ENCODE measurements at places on chromosomes 16 and 17.
A peak's percentile ranks its signal among the peaks of the same experiment; 100 is the strongest.

GRCh38 chr17:79050551-79050950 lies 24.1 kb upstream of the ENGASE start:
- no peak for DNase-seq

GRCh38 chr16:63703612-63704011 lies 1418.3 kb downstream of the CDH11 start:
- DNase-seq: no peak

GRCh38 chr16:85291302-85292148 lies 179.3 kb upstream of the CIBAR2 start:
- no peak for DNase-seq

- DNase-seq: no peak
Measured at GRCh38 chr16:1575578-1575977, 36.3 kb downstream of the IFT140 start.

DNA sequence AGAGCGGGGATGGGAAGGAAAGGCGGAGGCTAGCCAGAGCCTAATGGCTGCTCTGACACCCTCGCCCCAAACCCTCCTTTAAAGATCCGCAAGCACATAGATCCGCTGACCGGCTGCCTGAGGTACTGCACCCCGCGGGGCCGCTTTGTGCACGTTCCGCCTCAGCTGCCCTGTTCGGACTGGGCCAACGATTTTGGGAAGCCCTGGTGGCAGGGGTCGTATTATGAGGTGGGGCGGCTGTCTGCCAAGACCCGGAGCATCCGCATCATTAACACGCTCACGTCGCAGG lies 663 bp downstream of the CYB5D1 start:
- DNase-seq: no peak

GRCh38 chr17:72971226-72971880 lies 121.1 kb downstream of the SLC39A11 start:
- DNase-seq: no peak

DNA sequence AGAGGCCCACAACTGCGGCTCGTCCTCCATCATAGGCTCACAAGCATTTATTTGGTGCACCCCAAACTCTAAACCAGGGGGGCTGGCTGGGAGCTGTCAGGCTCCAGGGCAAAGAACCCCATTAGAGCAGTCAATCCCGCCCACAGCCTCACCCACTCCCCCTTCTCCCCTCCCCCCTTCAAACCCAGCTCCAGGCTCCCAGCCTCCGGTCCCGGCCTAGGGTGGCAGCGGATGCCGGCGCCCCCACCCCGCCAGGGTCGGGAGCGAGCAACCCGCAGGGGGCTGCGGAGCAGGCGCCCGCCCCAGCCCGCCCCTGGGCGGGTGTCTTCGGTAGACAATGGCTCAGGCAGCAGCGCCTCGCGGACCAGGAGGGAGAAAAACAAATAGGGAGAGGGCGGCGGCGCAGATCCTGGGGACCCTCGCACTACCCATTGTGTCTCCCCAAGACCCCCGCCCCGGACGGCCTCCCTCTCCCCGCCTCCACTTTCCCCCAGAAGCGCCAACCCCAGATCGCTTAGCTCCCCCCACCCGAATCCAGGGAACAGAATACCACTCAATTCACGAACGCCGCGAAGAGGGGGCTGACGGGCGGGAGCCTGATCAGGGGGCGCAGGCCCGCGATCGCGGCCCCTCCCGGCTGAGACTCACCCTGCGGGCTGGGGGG lies 572 bp downstream of the FAM171A2 start:
- DNase-seq: no peak

DNA sequence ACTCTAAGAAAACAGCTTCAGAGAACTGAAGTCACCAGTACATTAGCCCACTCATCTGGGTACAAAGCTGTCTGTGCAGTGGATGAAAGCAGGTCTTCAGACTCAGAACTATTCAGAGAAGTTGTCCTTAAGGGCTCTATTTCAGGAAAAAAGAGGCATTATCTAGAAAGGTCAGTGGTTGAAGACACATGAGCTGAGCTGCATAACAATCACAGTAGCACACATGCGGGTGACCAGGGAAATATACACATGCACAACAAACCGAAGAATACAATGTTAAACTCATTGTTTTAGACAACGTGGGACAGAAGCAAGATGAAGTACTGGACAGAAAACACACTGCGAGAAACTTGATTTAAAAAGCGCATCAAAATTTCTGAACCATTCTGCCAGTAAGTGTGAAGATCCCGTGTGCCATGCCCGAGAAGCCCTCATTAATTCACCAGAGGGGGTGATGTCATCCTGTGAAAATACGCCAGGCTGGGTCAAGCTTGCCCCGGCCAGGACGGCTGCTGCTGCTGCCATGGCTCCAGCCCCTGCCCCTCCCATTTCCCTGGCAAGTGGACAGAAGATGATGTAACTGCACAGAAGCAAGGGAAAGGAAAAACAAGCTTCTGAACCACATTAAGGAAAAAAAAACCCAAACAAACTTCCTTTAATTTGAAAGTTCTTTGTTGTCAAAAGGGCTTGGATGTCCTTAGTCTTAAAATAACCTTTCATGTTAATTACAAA lies 10.1 kb downstream of the DYNC1LI2 start:
- DNase-seq: peak; percentile 73

DNA sequence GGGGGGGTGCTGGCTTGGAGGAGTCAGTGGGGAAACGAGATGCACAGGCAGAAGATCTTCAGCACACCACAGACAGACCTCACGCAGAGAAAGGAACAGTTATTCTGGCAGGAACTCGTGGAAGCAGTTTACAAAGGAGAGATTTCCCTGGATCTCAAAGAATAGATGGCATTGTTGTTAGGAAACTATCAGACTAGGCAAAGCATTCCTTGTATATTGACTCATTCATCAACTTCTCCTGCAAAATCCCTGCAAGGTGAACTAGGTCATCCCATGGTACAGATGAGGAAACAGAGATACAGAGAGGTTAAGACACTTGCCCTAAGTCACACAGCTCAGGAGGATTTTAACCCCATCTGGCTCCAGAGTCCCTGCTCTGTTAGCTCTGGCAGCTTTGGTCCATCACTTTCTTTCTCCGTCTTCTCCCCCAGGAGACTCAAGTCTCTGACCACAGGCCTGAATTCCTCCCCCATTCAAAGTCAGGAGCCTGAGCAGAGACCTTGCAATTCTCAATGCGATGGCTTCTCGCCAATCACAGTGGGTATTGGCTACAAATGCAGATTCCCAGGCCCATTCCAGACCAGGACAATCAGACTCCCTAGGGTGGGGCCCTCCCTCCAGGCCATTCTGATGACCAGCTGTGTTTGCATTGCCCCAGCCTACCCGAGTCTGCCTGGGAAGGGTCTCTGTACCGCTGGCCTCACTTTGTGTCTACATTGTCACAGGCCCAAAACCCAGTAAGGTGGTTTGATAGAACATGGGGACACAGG lies 56.4 kb downstream of the LITAF start:
- no peak for DNase-seq

DNA sequence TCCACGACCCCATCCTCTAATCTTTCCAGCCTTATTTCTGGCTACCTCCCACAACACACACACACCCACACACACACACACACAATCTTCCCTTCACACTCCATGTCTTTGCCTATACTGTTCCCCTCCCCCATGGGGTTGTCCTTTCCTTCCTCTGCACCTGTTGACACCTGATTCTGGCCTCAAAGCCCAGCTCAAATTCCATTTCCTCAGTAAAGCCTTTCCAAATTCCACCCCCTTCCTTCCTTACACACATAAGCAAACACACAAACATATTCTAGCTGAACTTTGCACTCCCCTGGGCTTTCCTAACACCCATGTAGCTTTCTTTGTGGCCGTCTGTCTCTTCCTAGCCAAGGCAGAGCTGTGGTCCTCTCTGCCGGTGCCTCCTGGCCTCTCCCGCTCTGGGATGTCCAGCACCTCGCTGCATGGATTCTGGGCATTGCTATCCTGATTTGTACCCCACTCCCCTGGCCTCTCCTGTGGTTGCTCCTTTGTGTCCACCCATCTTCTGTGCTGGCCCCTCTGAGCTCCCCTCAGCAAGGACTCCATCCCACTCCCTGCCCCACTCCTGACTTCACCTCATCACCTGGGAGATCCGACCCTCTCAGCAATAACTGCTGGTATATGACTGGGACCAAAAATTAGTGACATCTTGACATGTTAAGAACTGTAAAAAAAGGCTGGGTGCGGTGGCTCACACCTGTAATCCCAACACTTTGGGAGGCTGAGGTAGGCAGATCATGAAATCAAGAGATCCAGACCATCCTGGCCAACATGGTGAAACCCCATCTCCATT lies 8.4 kb upstream of the SRCIN1 start:
- no peak for DNase-seq

GRCh38 chr17:39097150-39097519 lies 54.3 kb downstream of the PLXDC1 start:
- no peak for DNase-seq

- DNase-seq: no peak
Measured at GRCh38 chr17:72972263-72972951, 120.1 kb downstream of the SLC39A11 start.

GRCh38 chr16:89869911-89870310 lies 3.5 kb upstream of the TCF25 start:
- no peak for DNase-seq

- DNase-seq: no peak
Measured at GRCh38 chr16:69880640-69881133, 70.4 kb upstream of the CLEC18A start.

GRCh38 chr16:26889740-26890139 lies 177.0 kb upstream of the C16orf82 start:
- no peak for DNase-seq

DNA sequence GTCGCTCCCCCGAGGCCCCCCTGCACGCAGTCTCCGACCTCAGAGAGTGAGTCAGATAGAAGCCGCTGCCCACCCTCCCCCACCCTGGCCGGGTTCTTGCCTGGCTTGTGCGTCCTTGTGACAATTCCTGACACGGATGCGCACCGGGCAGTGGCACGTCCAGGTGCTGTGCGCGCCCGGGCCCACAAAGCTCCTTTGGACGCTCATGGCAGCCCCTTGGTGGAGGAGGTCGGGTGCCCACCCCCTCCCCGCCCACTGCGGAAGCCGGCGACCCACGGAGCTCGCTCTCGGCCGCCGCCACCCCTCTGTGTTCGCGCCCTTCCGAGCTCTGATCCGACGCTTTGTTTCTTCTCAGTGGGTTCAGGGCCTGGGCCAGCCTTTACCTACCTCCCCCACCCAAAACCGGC lies 662 bp upstream of the TUBB3 start:
- DNase-seq: peak; percentile 88

- DNase-seq: no peak
Measured at GRCh38 chr17:63949576-63950250, 17.6 kb upstream of the CD79B start.

DNA sequence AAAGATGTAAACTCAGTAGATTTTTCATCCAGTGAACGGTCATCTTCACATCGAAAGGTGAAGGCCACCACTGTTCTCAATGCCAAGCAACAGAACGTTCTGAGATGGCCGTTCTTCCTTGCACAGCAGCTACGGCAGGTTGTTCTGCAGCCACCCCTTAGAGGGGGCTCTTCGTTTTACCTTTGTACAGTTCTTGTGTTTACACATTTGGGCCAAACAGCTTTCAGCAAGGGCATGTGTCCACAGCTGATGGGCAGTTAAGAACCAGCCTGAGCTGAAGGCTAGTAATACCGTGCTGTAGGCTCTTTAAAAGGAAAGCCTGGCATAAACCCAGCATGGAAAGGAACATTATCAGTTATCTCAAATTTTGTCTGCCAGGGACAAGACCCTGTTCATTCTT lies 15.9 kb downstream of the PLD6 start:
- no peak for DNase-seq

DNA sequence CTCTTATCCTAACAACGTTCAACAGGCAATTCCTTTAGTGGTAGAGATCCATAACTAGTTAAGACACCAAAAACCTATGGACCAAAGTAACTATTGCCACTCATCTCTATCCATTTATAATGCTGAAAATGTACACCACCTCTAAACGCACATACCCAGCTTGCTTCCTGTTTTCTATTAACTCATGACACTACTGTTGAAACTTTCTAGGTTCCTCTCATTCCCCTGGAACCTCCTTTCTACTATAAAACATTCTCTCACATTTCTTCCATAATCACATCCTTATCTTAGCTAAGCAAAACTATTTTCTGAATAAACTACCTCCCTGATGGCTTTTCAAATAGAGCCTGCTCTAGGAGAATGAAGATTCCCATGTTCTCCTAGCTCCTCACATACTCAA lies 42.9 kb upstream of the KSR1 start:
- no peak for DNase-seq

GRCh38 chr17:2721603-2722002 lies 10.0 kb upstream of the CLUH start:
- no peak for DNase-seq

- no peak for DNase-seq
Measured at GRCh38 chr17:17718251-17718650, 37.0 kb downstream of the RAI1 start.

DNA sequence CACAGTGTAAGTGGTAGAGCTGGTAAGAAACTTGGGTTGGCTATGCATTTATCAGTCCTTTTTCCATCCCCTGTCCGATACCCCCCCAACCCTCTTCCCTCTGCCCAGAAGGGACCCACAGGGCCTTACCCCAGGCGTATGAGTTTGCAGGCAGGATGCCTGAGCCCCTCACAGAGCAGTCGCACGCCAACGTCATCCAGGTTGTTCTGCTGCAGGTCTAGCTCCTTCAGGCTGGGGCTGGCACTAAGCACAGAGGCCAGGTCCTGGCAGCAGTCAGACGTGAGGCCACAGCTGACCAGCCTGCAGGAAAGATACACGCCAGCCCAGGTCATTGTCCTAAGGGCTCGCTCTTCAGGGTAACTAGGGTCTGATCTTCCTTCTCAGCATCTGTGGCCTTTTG lies 45.0 kb downstream of the NLRP1 start:
- DNase-seq: no peak

DNA sequence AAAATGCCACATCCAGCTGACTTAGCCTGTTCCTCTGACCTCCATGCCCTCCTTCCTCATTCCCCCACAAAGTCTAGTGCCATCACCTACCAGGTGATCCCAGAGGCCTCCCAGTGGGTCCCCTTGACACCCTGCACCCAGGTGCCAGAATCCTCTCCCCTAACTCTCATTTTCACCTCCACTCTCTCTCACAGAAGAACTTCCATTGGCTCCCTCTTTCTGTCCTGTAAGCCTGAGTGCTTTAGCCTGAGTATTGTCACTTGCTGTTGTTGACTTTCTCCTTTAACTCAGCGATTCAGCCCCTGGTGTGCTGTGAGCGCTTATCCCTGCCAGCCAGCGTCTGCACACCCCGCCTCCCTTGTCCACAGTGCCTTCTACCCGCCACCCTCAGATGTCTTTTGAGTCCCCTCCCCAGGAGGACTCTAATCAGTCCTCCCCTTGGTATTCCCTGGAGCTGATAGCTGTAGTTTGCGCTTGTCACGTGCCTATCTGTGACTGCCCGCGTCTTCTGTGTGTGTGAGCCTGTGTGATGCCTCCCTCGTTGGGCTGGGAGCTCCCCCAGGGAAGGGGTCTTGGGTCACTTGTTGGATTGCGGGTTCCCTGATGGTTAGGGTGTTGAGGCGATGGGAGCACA lies 31.9 kb downstream of the ARHGAP23 start:
- DNase-seq: no peak

- DNase-seq: no peak
Measured at GRCh38 chr17:5121186-5121841, 5.5 kb downstream of the USP6 start.

DNA sequence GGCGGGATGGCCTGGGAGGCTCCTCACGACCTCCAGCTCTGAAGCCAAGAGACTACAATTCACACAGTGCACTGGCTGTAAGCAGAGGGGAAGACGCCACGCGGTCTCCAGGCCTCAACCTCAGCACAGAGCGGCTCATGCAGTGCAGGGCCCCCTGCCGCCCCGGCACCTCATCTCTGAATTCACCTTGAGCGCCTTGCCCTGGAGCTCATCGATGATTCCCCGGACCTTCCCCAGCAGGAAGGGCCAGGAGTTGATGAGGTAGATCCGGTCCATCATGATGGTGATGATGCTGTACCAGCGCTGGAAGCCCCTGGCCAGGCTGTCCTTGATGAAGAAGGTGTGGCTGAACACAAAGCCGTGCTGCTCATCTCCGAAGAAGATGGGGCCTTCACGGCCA lies 13.2 kb downstream of the FLCN start:
- no peak for DNase-seq

Measured in HS-27A (cell line).